ENCODE measurements at places on chromosomes 16 and 17.

- DNase-seq = no peak
These were observed 190.6 kb downstream of the MAF start for GRCh38 chr16:79409978-79410377.

DNA sequence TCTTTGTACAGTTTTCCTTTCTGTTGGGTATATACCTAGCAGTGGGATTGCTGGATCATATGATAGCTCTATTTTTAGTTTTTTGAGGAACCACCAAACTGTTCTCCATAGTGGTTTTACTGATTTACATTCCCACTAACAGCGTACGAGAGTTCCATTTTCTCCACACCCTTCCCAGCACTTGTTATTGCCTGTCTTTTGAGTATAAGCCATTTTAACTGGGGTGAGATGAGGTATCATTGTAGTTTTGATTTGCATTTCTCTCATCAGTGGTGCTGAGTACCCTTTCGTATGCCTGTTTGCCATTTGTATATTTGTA is 887 bp upstream of the EVI2B start:
- no peak for DNase-seq

DNA sequence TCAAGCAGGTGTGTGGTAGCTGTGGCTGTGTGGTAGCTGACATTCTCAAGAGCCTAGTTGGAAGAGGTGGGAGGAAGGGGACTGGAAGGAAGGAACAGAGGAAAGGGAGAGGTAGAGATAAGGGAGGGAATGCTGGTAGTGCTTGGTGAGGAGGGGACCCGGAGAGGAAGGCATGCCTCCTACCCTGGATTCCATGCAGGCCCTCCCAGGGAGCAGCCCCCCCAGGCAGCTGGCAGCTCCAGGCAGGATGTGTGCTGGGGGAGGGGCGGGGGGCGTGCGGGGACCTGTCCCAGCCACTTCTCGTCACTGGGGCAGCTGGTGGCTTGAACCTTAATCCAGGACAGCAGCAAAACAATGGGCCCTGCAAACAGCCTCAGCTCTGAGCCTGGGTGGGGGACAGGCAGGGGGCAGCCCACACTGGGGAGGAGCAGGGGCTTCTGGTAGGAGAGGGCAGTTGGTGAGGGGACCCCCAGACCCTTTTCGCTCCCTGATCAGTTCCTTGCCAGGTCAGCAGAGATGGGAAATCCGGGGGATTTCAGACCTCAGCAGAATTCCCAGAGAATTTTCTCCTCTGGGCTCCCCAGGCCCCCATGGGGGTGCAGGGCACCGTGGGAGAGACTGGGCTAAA is 27.1 kb downstream of the ARHGAP23 start:
- DNase-seq = no peak

- no peak for DNase-seq
These were observed 833 bp downstream of the TERF2 start for GRCh38 chr16:69384974-69385373.

GRCh38 chr17:78734793-78735641 is 47.1 kb downstream of the CYTH1 start:
- no peak for DNase-seq

DNA sequence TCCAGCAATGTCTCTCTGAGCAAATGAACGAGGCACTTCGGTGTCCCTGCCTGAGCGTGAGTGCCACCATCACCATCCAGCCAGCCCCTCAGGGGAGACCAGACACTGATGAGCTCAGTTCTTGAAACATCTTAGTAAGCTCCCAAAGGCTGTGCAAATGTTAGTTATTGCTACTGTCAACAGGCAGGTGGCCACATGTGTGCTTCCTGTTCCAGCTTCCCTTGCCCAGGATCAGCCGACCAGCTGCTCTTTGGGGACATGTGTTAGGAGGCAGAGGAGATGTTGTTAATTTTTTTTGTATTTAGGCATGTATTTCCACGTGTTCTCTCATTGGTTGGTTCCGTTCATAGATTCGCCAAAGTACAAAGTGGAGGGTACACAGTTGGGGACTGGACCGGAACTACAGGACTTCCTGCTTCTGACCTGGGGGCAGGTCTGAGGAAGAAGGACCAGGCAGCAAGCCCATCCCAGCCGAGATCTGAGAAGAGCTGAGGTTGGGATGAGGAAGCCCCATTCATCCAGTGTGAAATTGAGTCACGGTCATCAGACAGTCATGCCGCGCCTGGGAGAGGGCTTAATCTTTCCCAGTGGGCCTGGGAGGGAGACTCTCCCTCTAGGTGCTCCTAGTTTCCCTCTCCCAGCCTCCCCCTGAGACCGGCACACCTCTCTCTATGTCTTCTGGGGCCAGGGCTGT is 3.8 kb downstream of the TTYH2 start:
- no peak for DNase-seq

DNA sequence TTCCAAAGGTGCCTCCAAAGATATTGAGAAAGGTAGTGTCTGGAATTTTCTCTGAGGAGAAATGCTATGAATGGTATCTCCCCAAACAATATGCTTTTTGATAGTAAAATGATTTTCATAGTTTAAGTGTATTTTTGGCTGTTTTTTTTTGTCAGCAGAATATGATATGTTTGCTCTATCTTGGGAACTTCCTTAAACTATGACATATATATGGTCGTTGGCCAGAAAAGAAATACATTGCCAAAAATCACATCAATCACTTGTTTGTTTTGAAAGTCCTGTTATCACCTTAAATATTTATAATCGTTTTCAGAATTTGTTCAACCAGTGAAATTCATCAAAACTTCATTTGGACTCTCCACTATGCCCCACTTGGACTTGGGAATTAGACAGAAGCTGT is 816.9 kb downstream of the CDH11 start:
- no peak for DNase-seq

GRCh38 chr16:14500791-14501190 is 129.3 kb downstream of the PARN start:
- no peak for DNase-seq

DNA sequence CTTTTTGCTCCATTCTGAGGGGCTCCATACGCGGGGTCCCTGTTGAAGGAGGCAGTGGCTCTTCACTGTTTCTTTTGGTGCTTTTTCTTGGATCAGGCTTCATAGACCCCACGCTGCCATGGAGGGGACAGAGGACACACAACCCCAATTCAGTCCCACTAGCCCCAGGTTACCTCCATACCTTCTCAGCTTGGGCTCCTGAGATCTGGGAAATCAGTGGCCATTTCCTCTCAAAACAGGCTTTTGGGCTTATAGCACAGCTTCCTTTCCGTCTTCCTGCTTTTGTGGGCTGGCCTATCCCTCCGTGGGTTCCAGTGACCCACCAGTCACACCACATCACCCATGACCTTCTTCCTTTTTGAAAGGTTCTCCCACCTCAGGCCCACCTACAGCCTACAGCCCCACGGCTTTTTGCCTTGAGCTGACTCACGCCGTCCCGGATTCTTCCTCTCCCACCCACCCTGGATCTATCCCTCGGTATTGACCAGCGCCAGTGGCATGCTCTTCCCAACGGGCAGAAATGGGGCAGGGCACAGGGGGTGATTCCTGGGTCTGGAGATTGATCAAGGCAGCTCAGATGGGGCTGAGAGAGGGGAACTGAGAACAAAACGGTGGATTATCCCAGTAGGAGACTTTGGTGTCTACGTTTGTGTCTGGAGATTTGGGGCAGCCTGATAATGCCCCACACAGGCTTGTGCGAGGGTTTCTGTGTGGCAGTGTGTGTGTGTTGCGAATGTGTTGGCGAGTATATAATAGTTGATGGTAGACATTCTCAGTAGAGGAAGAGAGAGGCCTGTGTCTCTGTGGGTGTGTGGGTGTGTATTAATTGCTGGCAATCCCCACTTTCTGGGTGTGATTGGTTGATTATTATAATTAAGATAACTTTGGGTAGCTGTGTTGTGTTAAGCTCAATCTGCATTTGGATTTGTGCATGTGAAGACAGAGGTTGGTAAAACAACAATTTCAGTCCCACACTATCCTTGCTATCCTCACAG is 3.8 kb downstream of the TBX21 start:
- no peak for DNase-seq

- no peak for DNase-seq
These were observed 9.8 kb downstream of the RHOT1 start for GRCh38 chr17:32152130-32152529.

DNA sequence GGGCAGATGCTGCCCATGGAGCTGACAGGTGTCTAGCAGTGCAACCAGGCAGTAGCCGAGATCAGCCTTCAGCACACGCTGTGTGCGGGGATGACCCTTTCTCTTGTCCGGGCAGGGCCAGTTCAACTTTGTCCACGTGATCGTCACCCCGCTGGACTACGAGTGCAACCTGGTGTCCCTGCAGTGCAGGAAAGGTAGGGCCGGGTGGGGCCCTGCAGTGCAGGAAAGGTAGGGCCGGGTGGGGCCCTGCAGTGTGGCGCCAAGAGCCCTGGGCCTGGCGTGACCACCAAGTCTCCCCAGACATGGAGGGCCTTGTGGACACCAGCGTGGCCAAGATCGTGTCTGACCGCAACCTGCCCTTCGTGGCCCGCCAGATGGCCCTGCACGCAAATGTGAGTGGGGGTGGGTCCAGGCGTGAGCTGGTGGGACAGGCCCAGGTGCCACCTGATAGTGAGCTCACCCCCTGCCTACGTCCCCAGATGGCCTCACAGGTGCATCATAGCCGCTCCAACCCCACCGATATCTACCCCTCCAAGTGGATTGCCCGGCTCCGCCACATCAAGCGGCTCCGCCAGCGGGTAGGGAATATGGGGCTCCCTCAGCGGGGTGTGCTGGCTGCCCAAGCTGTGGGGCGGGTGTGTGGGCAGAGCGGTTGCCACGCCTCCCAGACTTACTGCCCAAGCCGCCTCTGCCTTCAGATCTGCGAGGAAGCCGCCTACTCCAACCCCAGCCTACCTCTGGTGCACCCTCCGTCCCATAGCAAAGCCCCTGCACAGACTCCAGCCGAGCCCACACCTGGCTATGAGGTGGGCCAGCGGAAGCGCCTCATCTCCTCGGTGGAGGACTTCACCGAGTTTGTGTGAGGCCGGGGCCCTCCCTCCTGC is 40.2 kb downstream of the TSC2 start:
- no peak for DNase-seq

Measured in Jurkat, Clone E6-1 (cell line).